ENCODE measurements at places on chromosomes 2 and 18. TPM values are rescaled to one million over a fixed set of nuclear protein-coding genes. Genes with fewer than 3 reads are reported as not detected.
A peak's percentile ranks its signal among the peaks of the same experiment; 100 is the strongest.

Gene ANO7
- total RNA-seq, result 0.09 TPM

DNA sequence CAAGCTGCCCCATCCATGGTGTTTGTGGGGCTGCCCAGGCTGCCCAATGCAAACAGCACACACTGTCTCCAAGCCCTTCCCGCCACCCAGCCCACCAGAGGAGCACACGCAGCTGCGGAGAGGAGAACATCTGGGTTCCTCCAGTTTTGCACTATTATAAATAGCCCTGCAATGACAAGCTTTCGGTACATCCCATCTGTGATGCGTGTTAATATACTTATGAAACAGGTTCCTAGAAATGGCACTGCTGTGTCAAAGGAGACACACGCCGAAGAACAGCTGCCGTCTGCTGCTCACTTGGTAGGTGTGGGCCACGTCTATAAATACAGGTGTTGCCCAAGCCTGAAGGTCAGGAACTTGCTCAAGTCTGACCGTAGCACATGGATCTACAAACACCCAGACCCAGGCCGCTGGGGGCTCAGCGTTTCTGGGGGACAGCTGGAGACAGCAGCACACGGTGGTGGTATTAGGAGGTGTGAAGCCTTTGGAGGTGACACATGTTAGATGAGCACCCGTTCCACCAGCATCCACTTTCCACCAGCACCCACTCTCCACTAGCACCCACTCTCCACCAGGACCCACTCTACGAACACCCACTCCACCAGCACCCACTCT, 34.3 kb downstream of the PXDN start:
- H3K27me3 ChIP-seq, result no peaks in the 10 kb centered on the region
- H3K27ac ChIP-seq, result no peak overlapping the region
- H3K4me3 ChIP-seq, result no peak overlapping the region
- no peaks in the 10 kb centered on the region for H3K36me3 ChIP-seq
- H3K4me1 ChIP-seq, result no peaks in the 10 kb centered on the region

GRCh38 chr2:230713331-230714135, 891 bp downstream of the CAB39 start:
- H3K4me1 ChIP-seq, result peaks cover 29% of the 10 kb centered on the region
- H3K36me3 ChIP-seq, result no peaks in the 10 kb centered on the region
- DNase-seq, result peak; percentile 28
- peak overlapping the region; percentile 80 for H3K27ac ChIP-seq
- no peaks in the 10 kb centered on the region for H3K27me3 ChIP-seq
- peak overlapping the region; percentile 96 for H3K4me3 ChIP-seq

GRCh38 chr18:74623047-74623816, 25.6 kb downstream of the ZNF407 start:
- H3K27me3 ChIP-seq, result no peaks in the 10 kb centered on the region
- no peak for DNase-seq
- no peak overlapping the region for H3K4me3 ChIP-seq
- no peak overlapping the region for H3K27ac ChIP-seq
- H3K36me3 ChIP-seq, result no peaks in the 10 kb centered on the region

Gene LCT
- 1.1 TPM for total RNA-seq

GRCh38 chr2:157194097-157194688, 63.3 kb upstream of the GALNT5 start:
- no peaks in the 10 kb centered on the region for H3K4me1 ChIP-seq
- peak; percentile 4 for DNase-seq
- no peak overlapping the region for H3K4me3 ChIP-seq
- H3K27me3 ChIP-seq, result no peaks in the 10 kb centered on the region

DNA sequence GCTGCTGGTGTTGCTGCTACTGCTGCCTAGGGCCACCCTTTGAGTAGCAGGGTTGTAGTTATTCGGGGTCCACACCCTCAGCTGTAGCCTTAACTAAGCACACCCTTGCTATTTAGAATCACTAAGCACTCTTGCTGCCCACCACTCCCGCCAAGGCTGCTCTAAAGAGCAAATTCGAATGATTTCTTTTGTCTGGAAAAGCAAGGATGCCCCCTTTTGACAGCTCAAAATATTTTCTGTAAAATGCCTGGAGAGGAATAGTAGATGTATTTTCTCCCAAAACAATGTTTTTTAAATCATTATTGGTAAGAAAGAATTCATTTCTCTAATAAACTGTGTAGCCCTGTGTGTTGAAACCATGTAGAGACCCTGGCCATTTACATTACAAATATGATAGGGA, 80.8 kb upstream of the PAPOLG start:
- H3K4me3 ChIP-seq, result no peak overlapping the region
- no peaks in the 10 kb centered on the region for H3K27me3 ChIP-seq
- DNase-seq, result no peak
- no peak overlapping the region for H3K27ac ChIP-seq
- no peaks in the 10 kb centered on the region for H3K4me1 ChIP-seq
- H3K36me3 ChIP-seq, result no peaks in the 10 kb centered on the region

- peaks cover 42% of the 10 kb centered on the region for H3K4me1 ChIP-seq
- peak overlapping the region; percentile 29 for H3K4me3 ChIP-seq
- no peaks in the 10 kb centered on the region for H3K27me3 ChIP-seq
- peaks cover 5% of the 10 kb centered on the region for H3K36me3 ChIP-seq
- H3K27ac ChIP-seq, result peak overlapping the region; percentile 89
Observed at GRCh38 chr2:197254776-197255530, 55.6 kb downstream of the ANKRD44 start.

DNA sequence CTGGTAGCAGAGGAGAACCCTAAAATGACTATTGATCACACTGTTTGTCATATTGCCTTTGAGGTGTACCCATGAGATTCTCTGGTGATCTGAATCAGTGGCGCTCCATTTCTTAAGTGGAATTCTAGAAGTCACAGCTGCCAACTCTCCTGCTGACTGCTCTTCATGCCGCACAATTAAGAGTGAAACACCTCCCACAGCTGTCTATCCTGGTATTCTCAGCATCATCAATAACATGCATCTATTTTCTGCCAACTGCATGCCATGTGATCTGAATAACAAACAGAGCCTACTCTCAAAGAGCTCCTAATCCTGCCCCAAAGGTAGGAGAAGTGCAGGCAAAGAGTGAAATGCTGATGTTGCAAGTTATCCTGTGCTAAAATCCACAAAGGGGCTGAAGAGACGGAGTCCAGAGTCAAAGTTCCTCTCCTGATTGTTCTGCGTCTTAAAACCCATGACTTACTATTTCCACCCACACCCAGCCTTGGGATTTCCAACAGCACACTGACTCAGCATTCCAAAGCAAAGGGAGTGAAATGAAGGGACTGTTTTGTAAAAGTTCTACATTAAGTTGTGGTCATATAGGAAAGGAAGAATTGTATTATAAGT, 13.7 kb upstream of the DAPL1 start:
- no peaks in the 10 kb centered on the region for H3K27me3 ChIP-seq
- H3K4me3 ChIP-seq, result no peak overlapping the region
- H3K27ac ChIP-seq, result no peak overlapping the region
- DNase-seq, result no peak

Gene CNTNAP5
- total RNA-seq, result 0.14 TPM

Gene AQP4
- total RNA-seq, result 0.24 TPM

GRCh38 chr18:23416298-23416697, 36.8 kb upstream of the RIOK3 start:
- H3K4me3 ChIP-seq, result no peak overlapping the region
- H3K27ac ChIP-seq, result no peak overlapping the region
- no peaks in the 10 kb centered on the region for H3K27me3 ChIP-seq
- DNase-seq, result no peak
- no peaks in the 10 kb centered on the region for H3K4me1 ChIP-seq

GRCh38 chr18:48544116-48544515, 5.3 kb downstream of the CTIF start:
- peaks cover 53% of the 10 kb centered on the region for H3K27me3 ChIP-seq
- H3K27ac ChIP-seq, result no peak overlapping the region
- peaks cover 45% of the 10 kb centered on the region for H3K4me1 ChIP-seq
- H3K4me3 ChIP-seq, result no peak overlapping the region
- no peak for DNase-seq

DNA sequence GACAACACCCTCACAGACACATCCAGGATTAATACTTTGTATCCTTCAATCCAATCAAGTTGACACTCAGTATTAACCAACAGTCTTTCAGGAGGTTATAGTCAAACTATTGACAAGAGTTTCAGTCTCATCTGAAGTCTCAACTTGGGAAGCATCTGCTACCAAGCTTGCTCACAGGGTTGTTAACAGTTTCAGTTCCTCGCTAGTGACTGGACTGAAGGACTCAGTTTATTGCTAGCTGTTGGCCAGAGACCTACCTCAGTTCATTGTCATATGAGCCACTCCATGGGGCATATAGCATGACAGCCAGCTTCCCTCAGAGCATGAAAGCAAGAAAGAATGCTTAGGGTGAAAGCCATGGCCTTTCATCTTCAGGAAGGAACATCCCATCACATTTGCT, 228.6 kb downstream of the EPHA4 start:
- no peak overlapping the region for H3K27ac ChIP-seq
- H3K36me3 ChIP-seq, result no peaks in the 10 kb centered on the region
- H3K4me3 ChIP-seq, result no peak overlapping the region
- H3K27me3 ChIP-seq, result no peaks in the 10 kb centered on the region

Gene LAPTM4A
- total RNA-seq, result 47.6 TPM

Gene SPP2
- 0.05 TPM for total RNA-seq

Gene REG3G
- total RNA-seq, result 0.09 TPM

DNA sequence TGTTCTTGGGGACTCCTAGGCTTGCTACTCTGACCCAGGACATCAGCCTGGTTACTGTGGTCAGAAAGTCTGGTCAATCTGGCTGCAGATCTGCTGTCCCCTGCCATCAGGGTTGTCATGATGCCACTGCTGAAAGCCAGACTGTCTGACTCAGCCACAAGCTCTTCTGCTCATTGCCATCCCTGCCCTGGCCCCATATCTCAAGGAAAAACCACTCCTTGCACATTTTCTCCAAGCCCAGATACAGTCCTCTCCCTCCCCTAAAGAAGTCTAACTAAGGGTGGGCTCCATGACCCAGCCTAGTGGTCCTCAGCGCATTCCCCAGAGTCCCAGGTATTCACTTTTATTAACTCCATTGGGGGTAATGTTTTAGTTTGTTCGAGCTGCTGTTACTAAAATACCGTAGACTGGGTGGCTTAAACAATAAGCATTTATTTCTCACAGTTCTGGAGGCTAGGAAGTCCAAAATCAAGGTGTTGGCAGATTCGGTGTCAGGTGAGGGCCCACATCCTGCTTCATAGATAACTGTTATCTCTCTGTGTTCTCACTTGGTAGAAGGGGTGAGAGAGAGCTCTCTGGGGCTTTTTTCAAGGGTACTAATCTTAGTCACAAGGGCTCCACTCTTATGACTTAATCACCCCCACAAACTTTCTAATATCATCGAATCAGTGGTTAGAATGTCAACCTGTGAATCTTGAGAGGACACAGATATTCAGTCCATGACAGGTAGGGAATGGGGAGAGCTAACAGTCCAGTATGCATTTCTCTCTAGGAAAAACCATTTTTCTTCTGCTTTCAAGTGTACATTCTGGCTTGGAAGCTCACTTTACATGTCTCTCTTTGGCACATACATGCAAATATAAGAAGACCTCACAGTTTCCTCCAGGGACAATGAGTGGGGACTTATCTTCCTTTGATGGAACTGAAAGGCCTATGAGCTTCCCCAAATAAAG, 94.8 kb upstream of the CXCR4 start:
- peaks cover 36% of the 10 kb centered on the region for H3K4me1 ChIP-seq
- H3K27ac ChIP-seq, result peak overlapping the region; percentile 28
- DNase-seq, result no peak
- no peaks in the 10 kb centered on the region for H3K36me3 ChIP-seq

DNA sequence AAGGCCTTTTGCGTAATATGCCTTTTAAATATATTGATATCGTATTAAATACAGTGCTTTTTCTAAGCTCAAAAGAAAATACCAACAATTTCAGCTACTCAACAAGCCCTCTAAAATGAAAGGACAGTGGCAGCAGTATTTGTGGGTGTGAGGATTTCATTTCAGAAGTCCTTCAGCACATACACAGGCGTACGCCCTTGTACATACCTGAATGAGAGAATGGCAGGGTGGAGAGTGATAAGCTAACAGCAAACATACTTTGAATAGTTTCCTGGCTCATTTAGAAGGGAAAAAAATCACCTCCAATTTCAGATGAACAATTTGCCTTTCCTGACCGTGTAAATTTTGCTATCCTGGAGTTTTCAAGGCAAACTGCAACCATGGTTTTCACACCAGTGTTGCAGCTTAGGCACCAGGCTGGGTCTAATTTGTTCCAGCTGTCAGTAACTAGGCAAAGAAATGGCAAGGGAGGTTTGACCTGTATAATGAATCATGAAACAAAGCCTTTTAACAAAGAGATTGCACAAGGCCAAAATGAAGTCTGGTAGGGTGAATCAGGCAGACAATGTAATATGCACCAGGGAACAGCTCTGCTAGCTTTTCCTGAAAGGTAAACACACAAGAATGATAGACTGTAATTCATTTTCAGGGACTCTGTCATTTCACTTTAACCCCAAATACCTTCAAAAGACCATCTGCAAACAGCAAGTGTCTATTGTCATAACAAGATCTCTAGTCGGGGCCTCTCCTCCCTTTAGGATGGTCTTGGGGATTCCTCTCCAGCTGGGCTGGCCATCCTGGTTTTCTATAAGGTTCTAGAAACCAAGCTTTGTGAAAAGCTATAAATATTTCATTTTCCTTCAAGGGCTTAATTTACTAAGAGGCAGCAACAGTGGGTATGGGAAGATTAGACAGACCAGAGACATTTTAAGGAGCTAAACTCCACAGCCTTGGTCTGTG, 11.5 kb downstream of the ANKRD29 start:
- no peak overlapping the region for H3K27ac ChIP-seq
- no peaks in the 10 kb centered on the region for H3K4me1 ChIP-seq
- no peak overlapping the region for H3K4me3 ChIP-seq
- peaks cover 6% of the 10 kb centered on the region for H3K27me3 ChIP-seq
- H3K36me3 ChIP-seq, result no peaks in the 10 kb centered on the region
- DNase-seq, result no peak

DNA sequence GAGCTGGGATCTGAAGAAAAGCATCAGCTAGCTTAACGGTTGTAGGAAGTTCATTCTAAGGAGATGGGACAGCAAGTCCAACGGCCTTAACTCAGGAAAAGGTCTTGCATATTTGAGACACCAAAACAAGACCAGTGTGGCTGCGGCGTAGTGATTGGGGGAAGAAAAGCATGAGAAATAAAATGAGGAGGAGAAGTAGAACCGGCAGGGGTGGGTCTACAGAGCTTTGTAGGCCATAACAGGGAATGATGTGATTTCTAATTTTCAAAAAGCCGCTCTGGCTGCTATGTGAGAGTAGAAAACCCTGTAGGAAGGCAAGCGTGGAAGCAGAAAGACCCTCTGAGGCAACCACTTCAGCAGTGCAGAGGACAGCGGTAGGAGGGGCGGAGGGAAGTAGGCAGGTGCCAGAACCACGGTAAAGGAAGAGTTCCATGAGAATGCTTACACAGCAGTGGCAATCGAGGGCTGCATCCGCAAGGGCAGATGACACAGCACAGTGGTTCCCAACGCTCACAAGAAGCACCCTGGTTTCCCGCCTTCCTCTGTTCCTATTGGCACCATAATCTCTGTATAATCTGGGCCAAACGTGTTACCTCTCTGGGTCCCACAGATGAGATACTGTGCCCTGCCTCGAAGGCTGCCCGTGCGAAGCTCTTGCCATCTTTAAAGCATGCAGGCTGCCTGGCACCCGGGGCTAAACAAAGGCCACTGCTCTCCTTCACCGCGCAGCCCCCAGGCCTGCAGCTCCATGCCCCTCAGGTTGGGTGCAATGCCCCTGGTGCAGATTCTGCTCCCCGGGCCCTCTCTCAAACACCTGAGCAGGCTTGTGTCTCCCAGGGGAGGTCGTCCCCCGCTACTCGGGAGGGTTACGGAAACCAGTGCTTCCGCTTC, 795 bp downstream of the ANKRD39 start:
- no peaks in the 10 kb centered on the region for H3K27me3 ChIP-seq
- DNase-seq, result no peak
- peak overlapping the region; percentile 84 for H3K27ac ChIP-seq
- H3K4me3 ChIP-seq, result peak overlapping the region; percentile 71
- peaks cover 18% of the 10 kb centered on the region for H3K36me3 ChIP-seq

Gene RBKS
- 1.8 TPM for total RNA-seq
